Stimulated activated CD4-positive, alpha-beta T cell treated with anti-CD3 and anti-CD28 coated beads, Interleukin-1b, Interleukin-23, amount 100 ng/mL, for 24 hours (primary cell): ENCODE measurements at places on chromosomes 5 and 9.

GRCh38 chr5:59328709-59329296, 564.7 kb downstream of the PDE4D start:
- DNase-seq, result no peak

DNA sequence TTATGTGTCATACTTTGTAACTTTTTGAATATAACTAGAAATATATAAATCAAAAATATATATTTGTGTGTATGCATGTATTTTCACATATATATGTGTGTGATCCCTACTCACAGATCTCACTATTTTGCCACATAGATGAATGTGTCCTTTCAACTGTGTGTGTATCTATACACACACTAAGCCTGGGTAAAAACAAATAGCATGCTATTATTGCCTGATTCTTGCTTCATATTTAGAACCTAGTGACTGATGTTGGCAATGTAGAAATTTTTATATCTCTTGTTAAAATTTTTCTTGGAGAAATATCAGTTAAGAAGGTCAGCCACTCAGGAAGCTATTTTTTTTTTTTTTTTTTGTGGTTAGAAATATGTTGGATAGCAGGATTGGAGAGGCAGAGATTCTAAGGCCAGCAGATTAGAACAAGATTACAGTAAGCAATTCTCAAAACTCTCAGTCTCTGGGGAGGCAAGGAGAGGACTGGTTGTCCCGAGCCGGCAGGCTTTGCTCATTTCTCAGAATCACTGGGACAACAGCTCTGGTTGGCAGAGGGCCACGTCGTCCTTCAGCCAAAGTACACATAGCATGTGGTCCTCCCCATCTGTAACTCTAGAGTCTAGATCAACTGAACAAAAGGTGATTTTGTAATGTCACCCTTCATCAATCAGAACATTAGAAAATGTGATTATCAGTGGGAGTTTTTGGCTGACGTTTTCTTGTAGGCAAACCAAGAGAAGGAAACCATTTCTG, 19.7 kb downstream of the C6 start:
- no peak for DNase-seq

DNA sequence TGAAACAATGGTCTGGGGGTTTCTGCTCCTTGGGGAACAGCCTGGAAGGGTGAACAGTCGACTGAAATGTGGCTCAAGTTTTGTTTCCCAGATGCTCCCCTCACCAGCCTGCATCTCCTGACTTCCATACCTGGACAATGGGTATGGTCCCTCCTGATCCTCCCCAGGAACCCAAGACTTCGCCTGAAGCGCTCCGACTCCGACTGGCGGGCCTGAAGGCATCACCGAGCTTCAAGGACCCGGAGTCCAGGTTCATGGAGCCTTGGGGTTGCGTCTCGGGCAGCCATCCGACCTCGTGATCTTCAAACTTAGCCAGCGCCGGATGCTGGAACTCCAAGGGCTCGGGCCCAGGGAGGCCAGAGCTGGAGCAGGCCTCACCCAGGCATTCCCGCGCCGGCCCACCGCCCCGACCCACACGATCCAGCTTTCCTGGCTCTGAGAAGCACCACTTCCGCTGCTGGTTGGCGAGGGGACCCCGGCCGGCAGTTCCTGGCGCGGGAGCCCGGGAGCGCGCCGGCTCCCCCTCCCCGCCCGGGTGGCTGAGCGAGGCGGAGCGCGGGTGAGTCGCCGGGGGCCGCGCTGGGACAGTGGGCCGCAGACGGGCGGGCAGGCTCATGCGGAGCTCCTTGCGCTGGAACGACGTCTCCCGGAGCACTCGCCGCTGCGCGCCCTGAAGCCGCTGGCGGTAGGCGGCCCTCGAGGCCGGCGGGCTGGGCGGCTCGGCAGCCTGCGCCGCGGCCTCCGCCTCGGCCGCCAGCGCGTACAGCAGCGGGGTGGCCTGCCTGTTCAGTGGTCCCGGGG, 5.2 kb downstream of the SHROOM1 start:
- DNase-seq, result no peak

DNA sequence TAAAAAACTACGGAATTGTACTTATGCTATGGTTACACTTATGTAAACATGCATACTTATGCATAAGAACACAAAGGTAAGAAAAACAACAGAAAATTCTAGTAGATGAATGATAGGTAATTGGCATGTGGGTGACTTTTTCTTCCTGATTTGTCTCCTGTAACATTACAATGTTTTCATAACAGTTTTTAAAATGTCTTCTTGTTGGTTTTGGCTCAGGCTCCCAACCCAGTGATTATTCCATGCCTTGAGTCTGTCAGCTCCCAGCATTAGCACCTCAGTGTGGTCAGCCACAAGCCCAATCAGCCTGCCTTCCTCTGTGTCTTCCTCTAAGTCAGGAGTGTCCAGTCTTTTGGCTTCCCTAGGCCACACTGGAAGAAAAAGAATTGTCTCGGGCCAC, 7.9 kb upstream of the FOXE1 start:
- no peak for DNase-seq

- DNase-seq, result no peak
Observed at GRCh38 chr5:115932991-115933390, 29.3 kb upstream of the LVRN start.

GRCh38 chr9:1388216-1388615, 338.1 kb downstream of the DMRT2 start:
- DNase-seq, result no peak

DNA sequence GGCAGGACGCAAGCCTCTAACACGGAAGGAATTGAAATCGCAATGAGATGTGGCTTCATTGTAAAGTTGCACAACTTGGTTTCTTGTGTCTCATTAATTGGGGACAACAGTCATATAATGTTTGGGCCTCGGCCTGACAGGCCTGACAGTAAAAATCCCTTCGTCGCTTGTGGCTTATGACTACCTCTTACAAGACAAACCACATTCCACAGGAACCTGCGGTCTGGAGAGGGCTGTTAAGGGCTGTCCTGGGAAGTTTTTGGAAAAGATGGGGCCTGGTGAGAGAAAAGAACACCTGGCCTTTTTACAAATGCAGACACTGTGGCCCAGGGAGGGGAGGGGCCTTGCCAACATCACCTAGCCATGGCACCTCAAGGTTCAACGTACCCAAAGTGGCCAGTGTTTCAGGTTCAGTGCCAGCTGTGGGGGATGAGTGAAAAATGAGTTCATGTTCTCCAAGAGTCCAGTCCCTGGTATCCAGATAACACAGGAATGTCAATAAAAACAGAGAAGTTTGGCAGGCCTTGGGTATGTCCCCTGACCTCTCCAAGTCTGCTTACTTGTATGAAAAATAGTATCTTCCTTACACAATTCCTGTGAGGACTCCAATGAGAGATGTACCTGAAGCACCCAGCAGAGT, 22.2 kb downstream of the SHB start:
- DNase-seq, result no peak

- DNase-seq, result no peak
Observed at GRCh38 chr9:118008246-118008645, 304.0 kb downstream of the TLR4 start.

- no peak for DNase-seq
Observed at GRCh38 chr9:134399435-134400056, 73.3 kb downstream of the RXRA start.
